Skeletal muscle cell (primary cell): ENCODE measurements at places on chromosomes 5 and 9.

GRCh38 chr5:155953335-155953734 lies 373.6 kb upstream of the SGCD start:
- no peak for DNase-seq

GRCh38 chr5:34991486-34992238 lies 56.1 kb downstream of the AGXT2 start:
- no peak for DNase-seq

DNA sequence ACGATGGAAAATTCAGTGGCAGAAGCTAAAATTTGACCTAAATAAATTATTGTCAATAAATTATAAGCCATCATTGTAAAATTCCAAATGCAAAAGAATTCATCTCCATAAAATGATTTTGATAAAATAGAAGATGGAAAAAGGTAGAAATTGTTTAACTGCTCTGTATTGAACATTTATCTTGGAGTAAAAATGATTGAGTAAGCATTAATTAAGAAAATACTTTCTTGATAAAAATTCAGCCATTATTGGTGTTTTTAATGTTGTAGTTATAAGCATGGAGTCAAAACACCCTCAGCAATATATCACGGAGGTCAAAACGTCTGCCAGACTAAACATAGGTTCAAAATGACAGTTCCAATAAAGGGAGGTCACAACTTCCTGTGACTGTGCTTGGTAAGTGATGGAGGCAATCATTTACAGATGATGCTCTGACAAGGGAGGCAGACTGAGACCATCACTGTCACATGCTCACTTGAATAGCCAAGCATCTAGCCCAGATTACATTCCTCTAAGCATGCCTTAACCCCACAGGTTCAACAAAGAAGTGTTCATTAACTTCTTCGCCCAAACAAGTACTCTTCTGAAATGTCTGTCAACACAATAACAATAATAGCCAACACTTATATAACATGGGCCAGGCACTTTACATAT lies 69.5 kb downstream of the SH3TC2 start:
- DNase-seq, result no peak

DNA sequence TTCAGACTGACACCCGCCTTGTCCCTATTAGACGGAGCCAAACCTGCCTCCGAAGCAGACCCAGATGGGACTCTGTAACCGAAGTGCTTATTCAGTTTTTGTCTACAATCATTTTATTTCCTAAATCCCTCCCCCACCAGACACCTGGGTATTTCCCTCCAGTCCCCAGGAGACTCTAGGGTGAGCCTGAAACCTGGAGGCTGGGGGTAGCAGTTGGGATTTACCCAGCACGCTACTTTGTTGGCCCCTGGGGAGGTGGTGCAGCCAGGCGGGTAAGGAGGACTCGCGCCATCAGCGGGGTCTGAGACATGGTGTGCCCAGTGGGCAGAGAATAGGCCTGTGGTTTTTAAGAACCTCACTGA lies 1.3 kb upstream of the LHX2 start:
- no peak for DNase-seq

DNA sequence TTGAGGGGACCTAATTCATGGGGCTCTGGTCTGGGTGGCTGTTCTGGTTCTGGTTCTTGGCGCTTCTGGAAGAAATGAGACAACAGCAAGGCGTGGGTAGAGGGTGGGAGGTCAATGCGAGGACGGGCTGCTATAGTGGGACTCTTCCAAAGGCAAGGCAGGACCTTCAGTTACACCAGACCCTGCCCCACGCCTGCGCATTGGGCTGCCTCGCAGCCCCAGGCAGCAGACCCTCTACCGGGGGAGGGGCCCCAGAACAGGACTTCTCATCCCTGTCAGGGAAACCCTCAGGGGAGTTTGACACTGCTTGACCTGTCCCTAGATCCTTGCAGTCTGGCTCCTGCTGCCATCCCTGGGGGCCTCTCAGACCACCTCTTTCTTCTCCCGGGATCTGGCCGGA lies 18.5 kb downstream of the CCDC69 start:
- DNase-seq, result no peak

DNA sequence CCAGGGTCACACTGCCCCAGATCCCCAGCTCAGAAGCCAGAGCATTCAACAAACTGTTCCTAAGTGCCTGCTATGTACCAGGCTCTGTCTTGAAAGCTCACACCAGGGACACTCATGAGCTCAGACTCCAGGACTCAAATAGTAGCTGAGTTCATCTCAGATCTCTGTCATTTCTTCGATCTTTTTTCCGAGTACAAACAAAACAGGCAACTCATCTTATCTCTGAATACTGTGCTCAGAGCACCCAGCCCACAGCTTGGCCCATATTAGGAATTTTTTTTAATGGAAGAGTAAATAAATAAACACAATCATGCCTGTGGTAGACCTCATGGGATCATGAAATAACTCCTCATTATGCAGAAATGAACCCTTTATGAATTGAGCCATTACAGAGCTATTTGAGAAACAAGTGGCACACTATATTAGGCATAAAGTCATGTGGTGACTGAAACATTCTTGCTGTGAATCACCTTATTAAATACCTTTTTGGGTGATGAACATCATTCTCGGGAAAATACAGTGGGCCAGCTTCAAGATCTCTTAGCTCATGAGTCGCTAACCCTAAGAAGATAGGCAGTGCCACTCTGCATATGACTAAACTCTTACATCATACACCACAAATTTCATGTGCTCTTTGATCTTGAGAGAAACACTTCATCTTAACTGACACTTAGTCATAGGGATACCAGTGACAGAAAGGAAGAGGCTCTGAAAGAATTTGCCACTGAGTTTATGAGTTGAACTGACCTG lies 9.9 kb downstream of the SH3RF2 start:
- DNase-seq, result peak; percentile 55

DNA sequence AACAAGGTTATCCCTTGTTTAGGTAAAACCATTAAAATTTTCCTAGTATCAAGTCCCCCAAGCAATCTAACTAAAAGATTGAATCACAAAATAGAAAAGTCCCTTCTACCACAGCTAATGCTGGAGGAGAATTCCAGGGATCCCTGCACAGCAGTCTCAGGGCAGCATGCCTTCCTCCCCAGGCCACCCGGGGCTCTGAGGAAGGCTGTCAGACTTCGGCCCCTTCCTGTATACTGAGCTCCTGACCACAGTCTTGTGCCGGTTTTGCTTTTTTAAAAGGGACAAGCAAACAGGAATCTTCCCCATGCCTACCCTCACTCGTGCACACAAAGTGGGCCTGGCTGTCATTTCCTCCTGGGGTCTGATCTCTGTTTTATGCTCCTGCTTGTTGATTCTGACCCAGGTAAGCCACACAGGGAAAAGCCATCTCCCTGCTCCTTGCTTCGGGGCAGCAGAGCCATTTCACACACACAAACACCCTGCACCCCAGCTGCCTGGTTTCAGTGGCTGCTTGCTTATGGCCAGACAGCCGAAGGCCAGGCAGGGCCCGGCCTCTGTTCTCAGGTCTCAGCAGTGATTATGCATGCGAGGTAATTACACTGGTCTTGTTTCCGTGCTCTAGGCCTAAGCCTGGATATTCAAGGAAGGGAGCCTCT lies 211.9 kb downstream of the NXNL2 start:
- DNase-seq, result no peak

DNA sequence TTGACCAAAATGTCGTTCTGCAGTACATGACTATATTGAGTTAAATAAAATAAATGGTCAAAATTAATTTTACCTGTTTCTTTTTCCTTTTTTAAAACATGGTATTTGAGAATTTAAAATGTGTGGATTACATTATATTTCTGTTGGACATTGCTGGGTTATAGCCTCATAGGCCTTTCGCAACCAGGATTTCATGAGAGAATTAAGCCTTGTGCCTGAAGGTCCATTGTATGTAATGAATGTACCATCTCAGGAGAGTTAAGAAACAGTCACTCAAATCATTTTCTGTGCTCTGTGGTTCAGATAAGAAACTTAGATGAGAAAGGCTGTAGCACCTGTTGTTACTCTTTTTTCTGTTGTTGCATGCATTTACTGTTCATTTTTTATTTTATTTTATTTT lies 103.5 kb downstream of the ANGPTL2 start:
- no peak for DNase-seq

DNA sequence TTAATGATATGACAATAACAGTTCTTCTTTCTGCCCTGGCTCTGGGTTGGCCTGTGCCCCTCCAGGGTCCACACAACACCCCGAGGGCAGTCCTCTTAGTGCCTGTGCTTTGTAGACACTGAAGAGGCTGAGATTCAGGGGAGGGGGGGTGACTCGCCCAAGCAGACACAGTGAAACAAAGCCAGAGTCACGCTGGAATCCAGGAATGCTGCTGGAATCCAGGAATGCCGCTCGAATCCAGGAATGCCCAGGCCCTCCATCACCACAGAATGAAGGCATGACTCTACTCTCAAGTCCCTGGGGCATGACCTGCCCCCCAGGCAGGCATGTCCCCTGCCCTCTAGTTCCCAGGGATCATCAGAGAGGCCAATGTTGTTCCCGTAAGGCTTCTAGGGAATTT lies 73.1 kb downstream of the LRSAM1 start:
- DNase-seq, result no peak

DNA sequence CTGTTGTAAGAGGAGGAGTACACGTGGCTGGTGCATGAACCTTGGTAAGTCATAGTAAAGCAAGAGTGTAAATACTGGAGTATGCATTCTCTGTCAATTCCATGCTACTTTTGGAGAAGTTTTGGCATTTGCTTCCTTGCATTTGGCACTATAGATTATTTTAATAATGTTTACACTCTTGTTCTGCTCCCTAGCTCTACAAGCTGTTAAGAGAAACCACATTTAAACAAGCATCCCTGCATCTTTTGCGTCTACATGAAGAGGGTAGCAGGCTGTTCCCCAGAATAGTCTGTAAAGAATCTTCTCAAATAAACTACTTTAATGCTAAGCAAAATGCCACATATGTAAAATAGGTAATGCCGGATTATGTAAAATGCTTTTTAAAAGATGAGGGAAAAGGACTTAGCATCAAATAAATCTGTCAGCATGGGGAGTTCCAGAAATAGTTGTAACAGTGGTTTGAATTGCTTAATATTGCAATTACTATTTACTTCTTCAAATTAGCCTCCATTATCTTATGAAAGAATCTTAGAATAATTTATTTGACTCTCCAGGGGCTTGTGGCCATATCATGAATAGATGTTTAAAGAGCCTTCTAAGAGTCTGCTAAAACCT lies 2127.3 kb upstream of the WWC1 start:
- DNase-seq, result no peak

DNA sequence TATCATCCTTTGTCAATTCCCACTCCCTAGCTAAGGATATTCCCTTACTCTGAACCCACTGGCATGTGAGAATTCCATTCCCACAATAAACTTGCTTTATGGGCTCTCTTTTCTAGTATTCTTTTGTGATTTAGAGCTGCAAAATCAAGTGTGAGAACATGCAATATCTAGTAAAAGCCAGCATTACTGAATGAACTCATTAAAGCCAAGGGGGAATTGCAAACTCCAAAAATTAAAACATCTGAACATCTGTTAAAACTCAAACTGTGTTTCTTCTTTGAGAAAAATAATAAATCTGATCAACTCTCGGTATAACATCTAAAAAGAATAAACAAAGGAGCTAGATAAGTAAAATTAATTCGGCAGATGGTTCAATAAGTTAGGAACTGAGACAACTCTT lies 53.1 kb upstream of the MPDZ start:
- no peak for DNase-seq

GRCh38 chr5:142009886-142010285 lies 2.9 kb downstream of the GNPDA1 start:
- DNase-seq, result no peak

DNA sequence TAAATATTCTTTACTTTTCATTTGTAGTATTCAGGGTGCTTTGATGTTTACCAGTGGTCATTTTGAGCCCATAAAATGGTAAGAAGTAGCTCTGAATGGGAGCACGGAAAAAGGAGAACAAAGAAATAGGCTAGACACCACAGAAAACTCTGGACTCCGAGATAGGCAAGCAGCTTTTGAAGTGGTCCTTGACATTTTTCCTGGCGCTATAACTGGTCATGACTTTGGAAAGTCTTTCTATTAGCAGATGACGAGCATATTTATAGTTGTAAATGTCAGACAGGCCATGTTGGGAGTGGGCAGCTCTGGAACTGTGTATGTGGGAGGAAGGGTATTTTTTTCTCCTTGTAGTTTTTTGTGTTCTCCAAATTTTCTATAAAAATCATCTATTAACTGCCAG lies 126.1 kb upstream of the POC5 start:
- DNase-seq, result no peak

GRCh38 chr9:13705373-13705772 lies 425.9 kb upstream of the MPDZ start:
- DNase-seq, result no peak

GRCh38 chr5:149472399-149472798 lies 78.8 kb downstream of the CSNK1A1 start:
- DNase-seq, result no peak

GRCh38 chr5:33549982-33550567 lies 109.3 kb downstream of the TARS1 start:
- no peak for DNase-seq

DNA sequence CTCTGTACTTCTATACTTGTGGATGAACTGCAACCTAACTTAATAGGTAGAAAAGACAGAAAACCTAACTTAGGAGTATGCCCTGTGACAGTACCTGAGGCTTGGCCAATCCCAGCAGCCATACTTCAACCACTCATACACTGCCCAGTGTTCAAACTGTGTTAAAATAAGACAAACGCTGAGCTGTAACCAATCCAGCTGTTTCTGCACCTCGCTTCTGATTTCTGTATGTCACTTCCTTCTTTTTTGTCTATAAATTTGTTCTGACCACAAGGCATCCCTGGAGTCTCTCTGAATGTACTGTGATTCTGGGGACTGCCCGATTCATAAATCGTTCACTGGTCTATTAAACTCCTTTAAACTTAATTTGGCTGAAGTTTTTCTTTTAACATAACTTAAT lies 41.4 kb downstream of the AUH start:
- no peak for DNase-seq

GRCh38 chr5:149733129-149733900 lies 3.2 kb downstream of the PPARGC1B start:
- DNase-seq, result no peak

DNA sequence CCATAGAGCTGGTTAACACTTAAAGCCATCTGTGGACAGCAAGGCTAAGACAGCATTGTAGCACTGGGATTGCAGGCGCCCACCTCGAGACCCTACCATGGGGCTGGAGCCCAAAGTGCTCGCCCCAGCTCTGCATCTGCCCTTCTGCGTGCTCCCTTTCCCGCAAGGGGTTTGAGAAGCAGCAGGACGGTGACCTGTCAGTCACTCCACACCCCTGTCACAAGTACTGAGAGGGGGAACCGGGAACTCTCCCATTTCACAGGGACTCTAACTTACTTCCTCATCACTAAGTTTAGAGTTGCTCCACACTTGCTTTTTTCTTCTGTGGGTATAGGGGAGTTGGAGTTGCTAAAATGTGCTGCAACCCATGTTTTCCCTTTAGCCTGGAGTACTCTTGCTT lies 273.2 kb downstream of the SMARCA2 start:
- no peak for DNase-seq
